CD4-positive, CD25-positive, alpha-beta regulatory T cell (primary cell): ENCODE measurements at places on chromosomes 16 and 17.

DNA sequence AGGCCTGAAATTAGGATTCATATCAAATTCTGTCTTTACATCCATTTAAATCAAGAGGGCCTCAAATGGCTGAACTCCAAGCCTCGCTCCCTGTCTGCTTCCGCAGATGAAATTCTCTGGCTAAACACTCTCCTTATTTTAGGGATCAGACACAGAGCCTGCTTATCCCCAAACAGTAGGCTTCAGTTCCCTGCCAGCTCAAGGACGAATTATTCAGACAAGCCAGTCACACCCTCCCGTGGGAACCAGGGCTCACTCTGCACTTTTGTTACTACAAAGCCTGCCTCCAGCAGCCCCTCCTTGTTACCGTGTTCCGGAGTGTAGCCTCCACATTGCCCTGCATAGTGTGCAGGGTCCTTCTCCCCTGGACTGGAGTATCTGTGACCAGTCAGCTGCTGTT, 46.6 kb upstream of the LCMT1 start:
- no peak for DNase-seq

DNA sequence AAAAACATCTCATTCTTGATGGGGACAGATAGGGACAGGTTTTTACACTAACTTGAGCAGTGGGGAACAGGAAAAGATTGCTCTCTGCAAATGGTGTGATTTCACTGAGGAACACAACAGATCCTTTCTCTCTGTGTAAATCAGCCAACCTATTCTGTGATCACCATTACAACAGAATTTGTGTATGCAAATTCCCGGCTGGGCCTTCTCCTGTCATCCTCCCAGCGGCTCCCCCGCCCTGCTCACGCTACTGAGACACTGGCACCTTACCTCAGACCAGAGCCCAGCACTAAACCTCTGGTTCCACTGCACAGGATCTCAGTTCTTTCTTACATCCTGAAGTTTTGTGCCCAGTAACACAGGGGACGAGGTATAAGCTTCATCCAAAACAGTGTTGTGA, 97.0 kb upstream of the FA2H start:
- DNase-seq = no peak

- no peak for DNase-seq
Observed at GRCh38 chr17:42323268-42323773, 35.0 kb downstream of the STAT5A start.

- DNase-seq = no peak
Observed at GRCh38 chr16:76190480-76190879, 86.7 kb upstream of the CNTNAP4 start.

GRCh38 chr16:79949417-79949816, 348.9 kb upstream of the MAF start:
- DNase-seq = no peak

DNA sequence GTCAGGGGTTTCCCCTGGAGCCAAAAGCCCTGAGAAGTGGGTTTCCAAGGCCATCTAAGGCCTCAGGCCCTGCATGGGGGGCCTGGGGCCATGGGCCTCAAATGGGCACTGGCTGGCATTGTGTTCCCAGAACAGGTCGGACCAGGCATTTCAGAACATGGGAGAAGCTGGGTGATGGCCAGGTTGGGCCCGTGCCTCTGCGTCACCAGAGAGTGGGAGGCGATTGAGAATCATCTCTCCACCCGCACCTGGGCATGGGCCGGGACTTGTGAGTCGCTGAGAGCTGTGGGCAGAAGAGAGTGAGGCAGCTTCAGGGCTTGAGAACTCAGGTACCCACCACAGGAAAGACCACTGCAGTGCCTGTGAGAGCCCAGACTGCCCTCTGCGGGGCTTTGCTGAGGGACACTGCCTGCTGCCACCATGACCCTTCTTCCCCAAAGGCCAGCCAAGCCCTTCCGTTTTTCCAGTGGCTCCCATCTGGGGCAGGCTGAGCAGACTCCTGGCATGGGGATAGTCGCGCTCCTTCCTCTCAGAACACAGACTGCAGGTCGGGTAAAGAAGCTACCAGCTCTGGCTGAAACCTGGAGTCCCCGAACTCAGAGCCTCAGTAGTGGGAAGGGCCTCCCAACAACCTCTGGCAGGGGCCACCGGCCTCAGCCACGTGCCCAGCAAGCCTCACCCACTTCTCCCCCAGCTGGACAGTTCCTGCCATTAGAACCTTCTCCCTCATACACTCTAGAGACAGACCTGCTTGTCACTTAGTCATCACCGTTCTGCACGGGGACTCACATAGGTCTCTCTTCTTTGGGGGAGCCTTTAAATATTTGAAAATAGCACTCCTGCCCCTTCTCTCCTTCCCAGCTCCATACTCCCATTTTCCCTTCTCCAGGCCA, 1.6 kb downstream of the RAB11FIP4 start:
- no peak for DNase-seq

GRCh38 chr17:47279062-47279801, 25.6 kb downstream of the ITGB3 start:
- no peak for DNase-seq

DNA sequence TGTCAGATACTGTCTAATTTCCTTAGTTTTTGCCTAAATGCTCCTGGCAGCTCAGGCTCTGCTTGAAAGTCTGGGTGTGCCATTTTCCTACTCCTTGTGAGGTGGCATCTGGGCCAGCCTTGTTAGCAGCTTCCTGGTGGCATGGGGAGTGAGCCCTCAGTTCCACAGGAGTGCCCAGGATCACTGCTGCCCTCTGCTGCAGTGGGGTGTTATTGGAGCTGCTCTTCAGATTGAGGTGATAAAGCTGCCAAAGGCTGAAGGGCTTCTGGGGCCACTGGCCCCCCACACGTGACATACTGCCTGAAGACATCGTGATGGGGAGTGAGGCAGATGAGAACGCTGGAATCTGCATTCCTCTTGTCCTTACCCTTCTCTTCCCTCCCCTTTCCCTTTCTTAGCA, 27.4 kb downstream of the CEP95 start:
- DNase-seq = no peak

- DNase-seq = no peak
Observed at GRCh38 chr16:84728853-84729424, 29.1 kb downstream of the USP10 start.

GRCh38 chr17:74922694-74923537, at the start of gene USH1G:
Gene USH1G (minus strand): TSS chr17:74923255. CDS start chr17:74923073, 182 bp downstream.
- no peak for DNase-seq

DNA sequence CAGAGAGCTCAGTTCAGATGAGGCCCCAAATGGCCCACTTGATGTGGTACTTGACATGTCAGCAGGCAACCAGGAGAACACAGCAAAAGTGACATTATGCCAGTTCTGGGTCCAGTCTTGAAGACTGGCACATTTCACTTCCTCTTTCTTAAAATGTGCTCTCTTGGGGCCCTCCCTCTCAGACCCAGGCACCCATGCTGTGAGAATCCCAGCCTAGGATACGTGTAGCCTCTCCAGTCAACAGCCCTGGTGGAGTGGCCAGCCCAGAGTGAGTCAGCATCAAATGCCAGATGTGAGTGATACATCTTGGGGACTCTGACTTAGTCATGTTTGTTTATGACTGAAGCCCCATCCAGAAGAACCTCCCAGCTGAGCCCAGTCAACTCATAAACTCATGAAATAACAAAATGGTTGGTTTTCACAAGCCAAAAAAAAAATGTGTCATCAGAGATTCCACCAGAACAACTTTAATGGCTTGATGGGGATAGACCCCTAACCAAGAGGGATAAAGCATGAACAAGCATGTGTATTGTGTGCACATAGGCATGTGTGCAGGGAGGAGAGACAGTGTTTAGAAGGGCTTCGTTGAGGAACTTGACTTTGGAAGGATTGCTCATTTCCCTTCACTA, 82.5 kb upstream of the TNRC6C start:
- no peak for DNase-seq

- DNase-seq = peak; percentile 20
Observed at GRCh38 chr17:81551458-81552243, 502 bp downstream of the FAAP100 start.

DNA sequence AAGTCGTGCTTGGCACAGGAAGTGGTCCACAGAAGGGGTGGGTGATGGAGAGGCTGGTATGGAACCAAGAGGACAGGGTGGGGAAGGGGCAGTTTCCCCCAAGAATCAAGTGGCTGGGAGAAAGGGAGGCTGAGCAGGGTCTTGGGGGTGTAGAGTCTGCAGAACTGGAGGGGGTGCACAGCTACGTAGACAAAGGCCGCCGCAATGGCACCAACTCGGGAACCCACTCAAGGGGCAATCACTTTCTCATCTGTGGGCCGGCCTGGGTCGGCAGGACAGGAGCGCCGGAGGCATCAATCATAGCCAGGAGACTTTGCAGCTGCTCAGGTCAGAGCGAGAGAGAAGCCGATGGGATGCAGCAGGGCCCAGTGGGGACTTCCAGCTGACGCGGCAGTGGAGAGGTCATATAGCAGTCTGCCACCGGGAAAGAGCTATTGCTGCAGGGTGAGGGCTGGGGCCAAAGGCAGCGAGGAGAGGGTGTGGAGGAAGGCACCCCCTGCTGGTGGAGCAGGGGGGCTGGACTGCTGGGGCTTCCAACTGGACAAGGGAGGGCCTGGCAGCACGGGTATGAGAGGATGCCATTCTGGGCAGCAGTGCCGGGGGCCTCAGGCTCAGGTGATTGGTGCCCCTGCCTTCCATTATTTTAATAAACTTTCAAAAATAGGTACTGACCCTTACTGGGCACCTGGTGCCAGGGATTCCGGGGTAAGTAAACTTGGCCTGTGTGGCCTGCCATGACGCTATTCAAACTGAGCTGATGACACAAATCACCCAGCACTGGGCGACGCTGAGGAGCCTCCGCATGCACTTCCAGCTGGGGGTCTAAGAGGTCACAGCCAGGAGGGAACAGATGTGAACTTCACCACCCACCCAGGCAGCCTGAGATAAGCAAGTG, 52.5 kb upstream of the MTSS2 start:
- no peak for DNase-seq

- no peak for DNase-seq
Observed at GRCh38 chr16:80851831-80852230, 47.4 kb upstream of the CDYL2 start.

DNA sequence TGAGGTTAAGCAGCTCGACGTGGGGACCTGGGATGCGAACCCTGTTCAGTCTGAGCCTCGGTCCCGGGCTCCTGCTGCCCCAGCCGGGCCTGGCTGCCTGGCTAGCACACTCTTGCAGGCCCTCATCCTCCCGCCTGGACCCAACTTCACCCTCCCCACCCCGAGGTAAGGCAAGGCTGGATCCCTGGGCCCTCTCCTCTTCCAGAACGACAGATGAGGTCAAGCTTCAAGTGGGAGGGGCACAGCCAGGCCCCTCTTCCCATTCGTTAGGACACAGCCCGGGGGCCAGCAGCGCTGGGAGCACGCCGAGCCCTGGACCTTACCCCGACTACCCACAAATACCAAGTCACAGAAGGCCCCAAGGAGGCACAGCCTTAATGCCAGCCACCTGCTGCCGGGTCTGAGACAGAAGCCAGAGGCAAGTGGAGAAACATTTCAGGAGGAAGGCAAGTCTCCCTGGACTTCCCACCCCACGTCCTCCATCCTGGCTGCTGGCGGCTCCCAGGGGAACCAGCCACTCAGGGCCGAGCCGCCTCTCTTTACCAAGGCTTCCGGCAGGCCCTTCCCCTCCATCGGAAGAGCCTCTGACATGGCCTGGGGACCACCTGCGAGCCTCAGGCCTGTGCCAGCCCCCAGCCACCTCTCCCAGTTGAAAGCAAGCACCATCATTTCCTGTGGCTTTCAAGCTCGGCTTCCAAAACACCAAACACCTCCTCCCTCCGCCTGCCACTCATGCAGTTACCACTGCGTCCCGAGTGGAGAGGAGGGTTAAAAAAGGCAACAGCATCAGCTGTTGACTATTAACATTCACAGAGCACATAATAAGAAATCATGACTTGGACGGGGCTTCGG, 59.9 kb downstream of the RPH3AL start:
- no peak for DNase-seq

DNA sequence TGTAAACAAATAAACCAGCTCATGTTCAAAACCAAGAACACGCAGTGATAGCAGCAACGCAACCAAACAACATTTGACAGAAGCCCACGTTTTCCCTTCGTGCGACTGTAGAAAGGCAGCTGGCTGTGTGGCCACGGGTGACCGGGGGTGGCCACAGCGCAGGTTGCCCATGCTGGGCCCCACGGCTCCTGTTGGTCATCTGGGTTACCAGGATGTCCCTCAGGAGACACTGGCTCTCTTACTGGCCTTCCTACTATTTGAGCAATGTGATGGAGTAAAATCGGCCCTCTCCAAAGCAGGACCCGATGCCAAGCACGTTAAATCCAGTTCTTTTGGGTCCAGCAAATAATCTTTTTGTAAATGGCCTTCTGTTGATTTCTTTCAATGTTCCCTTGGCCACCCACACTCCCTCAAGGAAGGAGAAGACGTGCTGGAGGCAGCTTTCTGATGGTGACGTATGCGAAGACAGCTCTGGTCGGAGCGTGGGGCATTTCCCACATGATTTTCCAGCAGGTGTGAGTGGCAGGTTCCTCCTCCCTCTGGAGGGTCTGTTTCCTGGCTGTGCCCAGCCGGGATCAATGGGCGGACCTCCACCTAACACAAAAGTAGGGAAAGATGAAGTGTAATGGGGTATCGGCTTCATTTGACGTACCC, 143.1 kb upstream of the CHMP6 start:
- no peak for DNase-seq

GRCh38 chr16:59510008-59510424, 775.9 kb upstream of the GOT2 start:
- DNase-seq = no peak

GRCh38 chr17:66335797-66336196, 33.4 kb downstream of the PRKCA start:
- DNase-seq = no peak

- DNase-seq = no peak
Observed at GRCh38 chr16:6206080-6206479, 1108.5 kb upstream of the EEF2KMT start.

DNA sequence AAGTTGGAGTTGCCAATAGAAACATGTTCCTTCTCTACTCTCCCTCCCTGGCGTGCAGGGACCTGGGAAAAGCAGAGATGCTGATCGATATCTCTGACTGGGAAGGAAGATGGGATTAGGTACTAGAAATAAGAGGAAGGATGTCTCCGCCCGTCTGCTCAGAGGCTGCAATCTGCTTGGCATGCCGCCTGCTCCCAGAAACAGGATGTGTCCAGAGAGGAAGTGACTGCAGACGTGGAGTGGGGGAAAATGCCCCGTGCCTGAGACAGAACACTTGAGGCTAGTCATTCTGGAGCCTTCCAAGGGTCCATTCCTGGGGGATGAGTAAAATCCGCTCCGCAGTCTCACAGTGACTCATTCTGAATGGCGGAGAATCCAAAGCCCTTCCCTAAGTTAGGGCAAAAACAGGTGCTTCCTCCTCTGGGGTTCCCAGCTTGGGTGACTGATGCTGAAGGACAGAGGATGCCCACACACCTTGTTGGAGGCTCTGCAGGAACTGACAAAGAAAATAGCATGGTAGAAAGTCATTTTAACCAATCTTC, 45.0 kb upstream of the SMURF2 start:
- no peak for DNase-seq
